ENCODE measurements at places on chromosomes 4 and X.

GRCh38 chrX:11040996-11041395, 70.1 kb upstream of the HCCS start:
- no peak for DNase-seq

DNA sequence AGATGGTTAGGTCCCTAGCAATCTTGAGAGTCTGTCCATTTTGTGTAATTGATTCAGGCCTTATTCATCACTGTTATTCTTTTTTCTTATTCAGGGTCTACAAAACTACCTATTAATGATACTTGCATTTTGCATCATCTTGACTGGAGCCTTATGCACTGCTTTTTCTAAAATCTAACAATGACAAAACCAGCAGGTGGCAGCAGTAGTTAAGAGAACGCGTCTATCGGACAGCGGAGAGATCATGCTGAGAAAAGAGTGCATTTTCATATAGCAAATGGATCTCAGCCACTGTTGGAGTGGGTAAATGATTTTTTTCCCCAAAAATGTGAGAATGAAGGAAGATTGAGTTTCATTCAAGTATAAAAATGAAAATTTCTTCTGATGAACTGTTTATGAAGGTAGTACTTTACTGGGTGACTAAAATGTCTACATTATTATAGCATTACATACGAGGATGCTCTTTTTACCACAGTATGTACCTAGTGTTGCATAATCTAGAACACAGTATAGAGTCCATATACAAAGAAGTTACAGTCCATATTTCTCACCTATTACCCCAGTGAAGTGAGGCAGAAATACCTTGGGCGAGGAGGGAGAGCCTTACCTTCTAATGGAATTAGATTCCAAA, 43.2 kb downstream of the TMEM144 start:
- DNase-seq, result peak; percentile 70

GRCh38 chr4:113474017-113474416, 287.5 kb downstream of the CAMK2D start:
- DNase-seq, result no peak

DNA sequence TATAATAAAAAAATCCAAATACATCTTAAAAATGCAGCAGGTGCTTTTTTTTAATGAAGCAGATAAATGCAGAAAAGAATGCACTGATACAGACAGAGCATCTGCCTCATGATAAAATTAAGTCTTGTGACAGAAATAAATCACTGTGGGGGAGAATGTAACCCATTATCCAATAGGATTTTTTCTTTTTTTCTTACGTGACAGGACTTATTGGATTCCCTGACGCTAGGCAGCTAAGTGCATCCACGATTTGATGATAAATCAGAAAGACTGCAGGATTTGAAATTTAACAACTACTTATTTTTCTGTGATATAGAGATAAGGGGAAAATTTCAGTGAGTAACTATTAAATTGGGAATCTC, 110.6 kb upstream of the PPARGC1A start:
- no peak for DNase-seq

DNA sequence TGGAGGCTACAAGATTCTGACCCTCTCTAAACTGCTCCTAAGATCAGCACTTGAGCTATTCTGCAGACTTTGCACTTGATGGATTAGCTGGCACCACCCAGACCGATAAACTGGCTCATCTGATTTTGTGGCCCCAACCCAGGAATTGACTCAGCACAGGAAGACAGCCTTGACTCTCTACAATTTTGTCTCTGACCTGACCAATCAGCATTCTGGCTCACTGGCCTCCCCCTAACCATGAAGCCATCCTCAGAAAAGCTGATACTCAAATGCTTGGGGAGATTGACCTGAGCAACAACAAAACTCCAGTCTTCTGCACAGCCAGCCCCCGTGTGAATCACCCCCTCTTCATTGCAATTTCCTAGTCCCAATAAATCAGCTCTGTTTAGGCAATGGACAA, 195.4 kb upstream of the PPP1R2C start:
- no peak for DNase-seq

DNA sequence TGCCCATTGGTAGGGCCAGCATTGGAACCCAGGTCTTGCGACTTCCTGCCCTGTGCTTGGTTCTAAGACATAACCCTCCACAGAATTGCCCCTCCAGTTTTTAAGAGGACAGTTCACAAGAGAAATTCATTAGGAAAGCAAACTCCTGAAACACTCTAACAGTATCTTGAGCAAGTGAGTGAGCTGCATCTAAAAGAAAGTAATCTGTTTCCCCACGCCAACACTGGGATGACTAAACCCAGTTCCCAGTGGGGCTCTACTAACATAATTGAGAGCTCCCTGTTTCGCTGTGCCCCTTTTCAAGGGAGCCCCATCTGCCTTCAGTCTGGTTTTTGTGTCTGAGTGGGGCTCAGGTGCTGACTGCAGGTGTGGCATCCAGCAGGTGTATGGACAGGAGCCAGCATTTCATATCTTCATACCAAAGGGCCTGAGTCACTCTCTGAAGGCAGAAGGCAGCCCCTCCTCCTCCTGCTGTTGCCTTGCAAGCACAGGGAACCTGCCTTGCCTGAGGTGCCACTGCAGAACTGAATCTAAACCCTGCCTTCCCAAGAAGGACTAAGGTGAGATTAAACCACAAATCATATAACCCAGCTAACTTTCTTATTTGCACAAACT, 8.0 kb downstream of the AMOT start:
- no peak for DNase-seq

DNA sequence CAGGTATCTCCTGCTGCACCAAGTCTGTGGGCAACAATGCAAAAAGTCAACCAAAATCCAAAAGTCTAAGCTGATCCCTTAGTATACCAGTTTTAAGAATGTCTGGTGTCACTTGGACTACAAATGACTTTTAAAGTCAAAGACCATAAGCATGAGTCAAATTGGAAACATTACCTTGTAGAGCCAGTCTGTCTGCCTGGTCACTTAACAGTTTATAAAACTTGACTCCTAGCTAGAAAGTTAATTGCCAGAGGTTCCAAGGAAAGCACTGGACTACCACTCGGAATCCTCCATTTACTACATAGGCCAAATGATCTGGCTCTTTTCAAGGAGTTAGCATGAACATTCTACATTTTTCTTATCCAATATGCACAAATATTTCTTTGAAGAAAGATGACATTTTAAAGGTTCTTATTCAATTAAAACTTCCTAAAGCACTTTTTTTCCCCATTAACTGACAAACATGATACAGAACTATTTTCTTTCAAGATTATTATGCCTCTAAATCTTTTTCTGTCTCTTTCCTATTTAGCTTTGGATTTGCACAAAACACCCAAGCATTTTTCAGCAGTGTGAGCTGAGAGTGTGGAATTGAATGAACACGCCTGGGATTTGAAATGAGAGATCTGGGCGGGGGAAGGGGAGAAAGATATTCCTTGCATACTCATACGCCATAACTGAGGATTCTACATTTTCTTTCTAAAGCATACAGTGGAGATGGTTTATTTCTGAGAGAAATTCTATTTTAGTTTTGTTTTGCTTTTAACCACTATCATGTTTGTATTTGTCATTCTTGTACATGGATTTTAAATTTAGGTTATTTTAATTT, 188.4 kb downstream of the SHROOM3 start:
- no peak for DNase-seq

DNA sequence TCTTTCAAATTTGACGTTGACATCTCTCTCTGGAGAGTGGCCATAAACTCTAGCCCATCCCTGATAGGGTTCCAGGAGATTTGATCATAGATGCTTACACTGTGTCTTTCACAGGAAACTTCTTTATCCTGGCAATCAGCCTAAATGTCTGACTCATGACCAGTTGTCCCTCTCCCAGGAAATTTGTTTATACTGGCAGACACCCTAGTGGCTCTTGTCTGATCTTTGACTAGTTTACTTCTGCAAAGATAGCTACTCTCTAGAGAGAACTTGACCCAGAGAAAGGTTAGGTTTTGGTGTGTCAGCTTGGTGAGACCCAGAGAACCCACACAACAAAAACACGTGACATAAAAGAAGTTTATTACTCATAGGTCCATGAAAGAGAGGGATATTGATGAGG, 509.8 kb downstream of the CENPC start:
- no peak for DNase-seq

GRCh38 chr4:105944540-105944939, 49.3 kb downstream of the NPNT start:
- DNase-seq, result no peak

DNA sequence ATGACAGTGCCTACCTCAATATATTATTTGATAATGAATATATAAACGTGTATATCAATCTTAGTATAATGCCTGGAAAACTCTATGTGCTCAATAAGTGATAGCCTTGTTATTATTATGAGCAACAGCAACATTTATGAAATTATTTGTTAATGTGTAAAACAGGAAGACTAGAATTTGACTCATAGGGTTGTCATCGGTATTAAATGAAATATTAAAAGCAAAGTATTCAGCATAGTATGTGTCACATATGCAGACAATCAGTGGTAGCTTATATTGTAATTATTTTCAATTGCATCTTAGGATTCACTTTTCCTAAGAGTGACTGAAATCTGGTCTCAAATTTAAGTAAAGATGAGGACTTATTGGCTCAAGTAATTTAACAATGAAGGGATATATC, 24.6 kb downstream of the SPANXD start:
- no peak for DNase-seq

GRCh38 chr4:183407635-183408464, 36.6 kb upstream of the CDKN2AIP start:
- DNase-seq, result no peak

GRCh38 chrX:150616179-150616862, 47.9 kb downstream of the MTM1 start:
- DNase-seq, result no peak

GRCh38 chr4:8332891-8333331, 63.4 kb downstream of the HTRA3 start:
- DNase-seq, result no peak

DNA sequence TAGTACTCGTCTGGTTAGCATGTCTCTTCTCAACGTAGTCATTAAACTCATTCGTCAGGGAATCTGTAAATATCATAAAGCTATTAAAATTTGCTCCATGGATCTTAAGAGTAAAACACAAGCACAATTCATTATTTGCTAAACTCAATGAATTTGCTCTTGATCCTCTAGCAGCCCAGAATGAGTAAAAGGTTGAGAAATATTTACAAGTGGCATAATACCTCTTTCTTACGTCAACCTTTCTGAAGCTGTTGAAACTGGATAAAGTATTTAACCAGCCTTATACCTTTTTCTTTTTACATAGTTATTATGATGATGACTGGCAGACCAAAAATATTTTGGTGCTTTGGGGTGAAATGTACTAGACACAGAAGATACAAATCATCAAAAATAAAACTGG, 66.9 kb downstream of the LUZP4 start:
- DNase-seq, result no peak

DNA sequence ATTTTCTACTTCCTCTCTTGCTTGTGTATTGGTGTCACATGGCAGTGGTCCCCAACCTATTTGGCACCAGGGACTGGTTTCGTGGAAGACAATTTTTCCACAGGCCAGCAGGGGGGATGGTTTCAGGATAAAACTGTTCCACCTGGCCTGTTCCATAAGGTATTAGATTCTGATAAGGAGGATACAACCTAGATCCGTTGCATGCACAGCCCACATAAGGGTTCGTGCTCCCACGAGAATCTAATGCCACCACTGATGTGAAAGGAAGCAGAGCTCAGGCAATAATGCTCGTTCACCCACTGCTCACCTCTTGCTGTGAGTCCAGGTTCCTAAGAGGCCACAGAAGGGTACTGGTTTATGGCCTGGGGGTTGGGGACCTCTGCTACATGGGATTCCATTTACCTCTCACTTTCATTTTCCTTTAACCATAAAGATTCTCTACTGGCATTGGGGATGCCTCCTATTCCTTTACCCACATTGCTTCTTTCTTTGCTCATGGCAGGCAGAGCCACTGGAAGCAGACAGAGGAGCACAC, 38.1 kb downstream of the SEC31A start:
- DNase-seq, result no peak

Data from heart right ventricle (tissue), 16 donors.